ENCODE measurements at places on chromosomes 2 and 18.

DNA sequence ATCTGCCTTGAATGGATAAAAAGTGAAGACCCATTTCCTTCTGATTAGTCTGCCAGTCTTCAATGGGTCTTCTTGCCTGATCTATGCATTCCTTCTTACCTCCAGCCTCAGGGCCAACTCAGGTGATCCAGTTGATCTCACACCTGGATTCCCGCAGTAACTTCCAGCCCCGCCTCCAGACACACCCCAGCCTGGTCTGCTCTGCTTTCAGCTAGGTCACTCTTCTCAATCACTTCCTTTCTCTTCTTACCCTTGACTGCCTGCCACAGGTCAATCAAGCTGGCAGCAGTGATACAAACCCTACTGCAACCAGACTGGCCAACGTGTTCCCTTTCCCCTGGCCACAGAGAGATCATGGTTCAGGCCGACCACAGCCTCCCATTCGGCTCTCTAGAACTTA lies 263.6 kb downstream of the ZNF516 start:
- DNase-seq: no peak

DNA sequence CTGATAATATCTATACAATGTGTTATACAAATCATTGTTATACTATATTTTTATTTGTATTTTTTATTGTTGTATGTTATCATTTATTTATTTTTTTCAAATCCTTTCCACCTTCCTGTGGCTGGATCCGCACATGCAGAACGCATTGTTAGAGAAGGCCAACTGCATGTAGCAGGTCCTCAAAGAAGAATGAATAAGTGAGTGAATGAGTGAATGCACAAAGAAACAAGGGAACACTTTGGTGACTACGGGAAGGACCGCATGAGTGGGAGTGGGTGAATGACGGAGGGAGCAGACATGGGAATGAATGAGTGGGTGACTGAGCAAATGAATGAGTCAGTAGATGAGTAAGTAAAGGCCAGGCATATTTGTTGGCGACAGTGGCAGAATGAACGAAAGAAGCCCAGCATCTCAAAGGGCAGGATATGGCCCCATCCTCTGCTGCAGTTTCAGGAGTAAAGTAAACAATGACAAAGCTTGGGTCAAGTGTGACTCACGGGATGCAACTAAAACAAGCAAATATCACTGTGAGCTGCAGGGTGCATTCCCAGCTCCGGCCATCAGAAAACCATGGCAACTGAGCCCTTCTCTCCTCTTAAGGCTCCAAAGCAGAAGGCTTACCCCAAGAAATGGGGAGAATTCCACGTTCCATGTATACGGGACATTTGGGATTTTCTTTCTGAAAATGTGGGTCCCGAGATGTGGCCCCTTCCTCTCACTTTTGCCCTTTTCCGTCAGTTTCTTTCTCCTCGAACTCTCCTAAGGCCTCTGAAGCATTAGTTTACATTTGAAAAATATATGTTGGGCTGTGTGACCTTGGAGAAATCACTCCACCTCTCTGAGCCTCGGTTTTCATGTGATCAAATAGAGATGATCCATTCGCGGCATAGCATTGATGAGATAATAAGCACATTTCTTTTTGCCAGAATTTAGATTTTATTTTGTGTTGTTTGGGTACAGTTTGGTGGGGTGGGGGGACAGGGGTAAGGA lies 24.5 kb downstream of the KCNF1 start:
- no peak for DNase-seq

GRCh38 chr2:142875010-142875409 lies 2.5 kb upstream of the KYNU start:
- no peak for DNase-seq

- no peak for DNase-seq
Observed at GRCh38 chr2:213175673-213176247, 24.3 kb upstream of the IKZF2 start.

DNA sequence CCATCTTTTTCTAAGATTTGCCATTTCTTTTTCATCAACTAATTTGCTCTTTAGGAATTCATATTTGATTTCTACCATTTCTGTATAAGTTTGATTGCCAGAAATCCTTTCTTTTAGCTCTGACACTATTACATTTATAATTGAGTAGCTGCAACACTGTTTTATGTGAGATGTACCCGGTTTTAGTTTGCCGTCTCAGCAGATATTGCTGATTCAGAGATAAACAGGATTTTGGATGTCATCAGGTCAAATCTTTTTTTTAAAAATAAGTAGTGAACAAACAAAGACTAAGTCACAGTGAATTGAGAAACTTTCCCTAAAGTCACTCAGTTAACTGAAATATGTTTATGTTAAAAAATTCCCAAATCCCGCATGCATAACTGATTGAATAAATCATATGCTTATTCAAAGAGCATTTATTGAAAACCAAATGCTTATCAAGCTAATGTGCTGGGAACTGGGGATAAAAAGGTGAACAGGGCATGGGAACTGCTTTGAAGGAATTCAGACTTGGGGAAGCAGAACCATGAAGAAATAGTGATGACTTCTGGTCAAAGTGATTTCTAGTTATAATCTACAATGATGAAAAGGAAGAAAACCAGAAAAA lies 19.5 kb upstream of the CCDC102B start:
- DNase-seq: no peak

- no peak for DNase-seq
Observed at GRCh38 chr2:174873471-174873870, 109.2 kb upstream of the CHRNA1 start.

GRCh38 chr2:219107758-219108157 lies 47.0 kb upstream of the IHH start:
- no peak for DNase-seq

DNA sequence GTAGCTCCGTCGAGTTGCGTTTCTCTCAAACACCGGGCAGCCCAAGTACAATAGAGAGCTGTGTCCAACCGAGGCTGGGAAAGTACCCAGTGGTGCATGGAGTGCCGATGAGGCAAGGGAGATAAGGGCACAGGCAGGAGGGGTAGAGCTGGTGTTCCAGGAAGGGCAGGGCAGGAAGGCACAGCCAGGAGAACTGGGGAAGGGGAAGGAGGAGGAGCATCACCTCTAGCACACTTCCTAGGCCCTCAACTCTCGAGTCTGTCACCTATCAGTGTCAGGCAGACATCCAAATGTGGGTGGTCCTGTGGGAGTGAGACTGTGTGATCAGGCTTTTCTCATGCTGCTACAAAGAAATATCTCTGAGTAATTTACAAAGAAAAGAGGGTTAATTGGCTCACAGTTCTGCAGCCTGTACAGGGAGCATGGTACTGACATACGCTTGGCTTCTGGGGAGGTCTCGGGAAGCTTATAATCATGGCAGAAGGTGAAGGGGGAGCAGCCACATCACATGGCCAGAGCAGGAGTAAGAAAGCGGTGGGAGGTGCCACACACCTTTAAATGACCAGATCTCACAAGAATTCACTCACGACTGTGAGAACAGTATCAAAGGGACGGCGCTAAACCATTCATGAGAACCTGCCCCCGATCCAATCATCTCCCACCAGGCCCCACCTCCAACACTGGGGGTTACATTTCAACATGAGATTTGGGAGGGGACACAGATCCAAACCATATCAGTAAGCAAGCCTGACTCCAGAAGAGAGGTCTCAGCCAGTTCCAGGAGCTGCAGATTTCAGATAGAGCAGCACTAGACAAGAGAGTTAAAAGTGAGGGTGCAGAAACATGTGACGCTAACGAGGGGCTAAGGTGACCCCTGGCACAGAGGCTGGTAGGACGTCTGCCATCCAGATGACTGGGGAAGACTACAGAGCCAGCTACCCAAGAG lies 75.7 kb downstream of the MBOAT2 start:
- no peak for DNase-seq

DNA sequence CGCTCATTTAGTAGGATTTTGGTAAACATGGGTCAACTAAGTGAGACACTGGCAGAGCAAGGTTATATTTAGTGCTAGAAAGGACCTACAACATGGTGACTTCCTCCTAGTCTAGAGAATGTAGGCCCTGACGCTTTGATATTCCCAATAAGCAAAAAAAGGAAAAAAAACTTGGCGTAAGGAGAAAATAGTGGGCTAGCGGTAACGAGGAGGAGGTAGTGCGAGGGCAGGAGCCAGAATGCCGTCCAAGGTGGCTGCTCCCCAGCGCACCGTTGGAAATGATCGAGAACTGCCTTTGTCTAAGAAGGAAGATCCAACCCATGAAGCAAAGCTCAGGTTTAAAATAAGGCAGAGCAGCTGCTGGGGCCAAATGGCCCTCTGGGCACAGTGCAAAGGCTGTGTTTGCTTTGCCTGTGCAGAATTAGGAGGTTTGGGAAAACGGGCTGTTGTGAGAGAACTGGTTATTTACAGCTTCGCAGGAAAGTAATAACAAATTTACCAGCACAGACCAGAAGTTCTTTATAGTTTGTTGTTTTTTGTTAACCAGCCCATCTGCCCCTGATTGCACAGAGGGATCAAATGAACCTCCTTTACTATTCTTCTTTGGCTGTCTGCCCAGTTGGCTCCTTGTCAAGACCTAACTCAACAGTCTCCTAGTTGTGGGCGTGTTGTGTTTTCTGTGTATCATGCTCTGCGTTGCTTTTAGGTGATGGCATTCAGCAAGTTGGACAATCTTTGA lies 86.6 kb downstream of the ITGB1BP1 start:
- peak; percentile 93 for DNase-seq

DNA sequence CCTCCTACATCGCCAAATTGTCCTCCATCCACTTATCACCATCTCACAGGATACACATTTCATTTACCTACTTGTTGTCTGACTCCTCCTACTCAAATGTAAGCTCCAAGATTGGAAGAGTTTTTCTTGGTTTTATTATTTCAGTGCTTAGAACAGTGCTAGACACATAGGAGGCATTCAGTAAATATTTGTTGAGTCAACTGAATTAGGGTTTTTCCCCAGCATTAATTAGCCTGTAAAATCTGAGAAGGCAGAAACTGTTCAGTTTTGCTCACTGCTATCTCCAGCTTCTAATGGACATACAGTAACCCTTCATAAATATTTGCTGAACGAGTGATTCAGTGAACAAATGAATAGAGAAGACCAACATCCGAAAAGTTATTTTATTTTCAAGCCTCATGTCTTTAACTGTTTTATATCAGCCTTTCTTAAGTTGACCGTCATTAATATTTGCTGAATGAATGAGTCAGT lies 800 bp downstream of the TTC21B start:
- DNase-seq: no peak
